ENCODE measurements at places on chromosomes 11 and 22.

- peak; percentile 65 for DNase-seq
Measured at GRCh38 chr11:68843052-68843561, 1.4 kb upstream of the CPT1A start.

DNA sequence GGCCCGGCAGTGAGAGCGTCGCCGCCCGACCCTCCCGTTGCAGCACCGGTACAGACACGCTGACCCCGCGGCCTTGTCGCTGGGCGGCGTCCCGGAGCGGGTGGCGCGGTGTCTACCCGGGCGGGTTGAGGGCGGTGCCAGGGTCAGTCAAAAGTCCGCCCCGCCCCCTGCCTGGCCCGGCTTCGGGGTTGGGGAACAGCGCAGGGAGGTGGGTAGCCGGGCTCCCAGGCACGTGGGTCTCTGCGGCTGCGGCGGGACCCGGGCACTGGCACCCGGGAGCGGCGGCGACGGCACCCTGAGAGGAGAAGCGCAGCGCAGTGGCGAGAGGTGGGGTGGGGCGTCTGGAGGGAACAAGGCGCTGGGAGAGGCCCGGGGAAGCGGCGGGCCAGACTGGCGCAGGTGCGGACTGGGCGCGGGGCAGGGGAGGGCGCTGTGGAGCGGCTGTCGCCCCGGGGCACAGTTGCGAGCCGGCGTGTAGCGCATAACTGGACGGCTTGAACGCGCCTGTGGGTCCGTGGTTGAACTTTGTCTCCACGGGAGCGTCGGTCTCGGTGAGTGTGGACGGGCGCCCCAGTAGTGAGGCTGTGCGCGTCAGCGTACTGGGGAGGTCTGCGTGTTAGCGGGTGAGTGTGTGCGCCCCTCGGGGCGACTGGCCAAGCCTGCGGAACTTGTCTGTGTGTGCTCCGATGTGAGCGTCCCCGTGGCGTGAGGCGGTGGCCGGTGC, at the start of gene P2RY2:
Gene P2RY2 (plus strand): TSS at position 176 of the 724 bp plus-strand sequence. CDS start 15,879 bp downstream, outside the sequence.
- peak; percentile 73 for DNase-seq

DNA sequence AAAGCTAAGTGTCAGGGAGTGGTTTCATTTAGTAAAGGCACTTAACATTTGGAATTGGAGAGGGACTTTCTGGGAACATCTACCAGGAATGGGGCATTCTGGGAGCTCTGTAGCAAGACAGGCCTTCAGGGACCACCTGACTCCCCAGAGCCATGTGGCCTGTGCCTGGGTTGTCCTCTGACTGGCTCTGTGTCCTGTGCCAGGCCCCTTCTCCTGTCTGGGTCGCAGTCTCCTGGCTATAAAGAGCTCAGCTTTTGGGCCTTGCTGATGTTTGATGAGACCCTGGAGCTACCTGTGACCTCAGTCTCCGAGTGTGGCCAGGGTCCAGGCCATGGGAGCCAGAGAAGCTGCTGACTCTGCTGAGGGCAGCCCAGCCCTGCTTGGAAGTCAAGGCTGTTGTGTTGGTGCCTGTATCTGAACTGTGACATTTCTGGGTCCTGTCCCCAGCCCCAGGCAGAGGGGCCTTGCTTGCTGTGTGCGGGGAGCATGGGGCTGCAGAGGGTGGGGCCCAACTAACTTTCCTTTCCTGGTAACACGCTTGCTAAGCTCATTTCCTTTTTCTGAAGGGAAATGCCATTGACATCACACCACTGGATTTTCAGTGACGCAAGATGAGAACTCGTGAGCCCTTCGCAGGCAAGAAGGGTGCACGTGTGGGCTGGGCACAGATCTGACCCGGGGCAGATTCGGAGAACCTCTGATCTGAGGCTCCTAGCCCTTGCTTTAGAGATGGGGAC, 41.3 kb downstream of the LRRC32 start:
- no peak for DNase-seq

DNA sequence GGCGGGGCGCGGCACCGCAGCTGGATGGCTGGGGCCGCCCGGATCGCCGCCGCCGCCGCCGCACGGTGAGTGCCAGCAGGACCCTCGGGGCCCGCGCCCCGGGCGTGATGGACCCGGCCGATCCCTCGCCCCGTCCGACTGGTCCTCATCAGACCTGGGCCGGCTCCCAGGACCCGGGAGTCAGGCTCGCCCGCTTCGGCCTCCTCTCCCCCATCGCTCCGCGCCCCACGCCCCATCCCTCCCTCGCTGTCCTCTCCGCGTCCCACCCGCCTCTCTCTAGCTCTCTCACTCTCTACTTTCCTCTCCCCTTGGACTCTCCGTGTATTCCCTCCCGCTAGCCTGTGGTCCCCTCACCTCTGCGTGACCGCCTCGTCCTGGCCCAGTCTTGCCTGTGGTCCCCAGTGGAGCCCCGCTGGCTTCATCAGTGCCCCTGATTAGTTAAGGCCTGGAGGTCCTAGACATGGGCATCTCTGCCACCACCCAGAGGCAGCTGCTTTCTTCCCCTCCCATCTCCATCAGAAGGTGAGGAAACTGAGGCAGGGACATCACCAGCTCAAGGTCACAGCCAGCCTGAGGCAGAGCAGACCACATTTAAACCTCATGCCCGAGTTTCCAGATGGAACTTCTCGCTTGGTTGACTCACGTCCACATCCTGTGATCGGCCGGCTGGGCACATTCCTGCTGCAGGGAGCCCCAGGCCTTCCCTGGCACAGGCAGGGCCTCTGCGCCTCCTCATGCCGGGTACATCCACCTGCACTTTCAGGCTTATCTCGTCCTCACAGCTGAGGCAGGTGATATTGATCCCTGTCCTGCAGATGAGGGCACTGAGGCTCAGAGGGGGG, 429 bp downstream of the SLC39A13 start:
- no peak for DNase-seq

GRCh38 chr11:48007677-48008076, 27.3 kb downstream of the PTPRJ start:
- DNase-seq: peak; percentile 38

- peak; percentile 7 for DNase-seq
Measured at GRCh38 chr11:129694538-129694937, 121.1 kb upstream of the TMEM45B start.

DNA sequence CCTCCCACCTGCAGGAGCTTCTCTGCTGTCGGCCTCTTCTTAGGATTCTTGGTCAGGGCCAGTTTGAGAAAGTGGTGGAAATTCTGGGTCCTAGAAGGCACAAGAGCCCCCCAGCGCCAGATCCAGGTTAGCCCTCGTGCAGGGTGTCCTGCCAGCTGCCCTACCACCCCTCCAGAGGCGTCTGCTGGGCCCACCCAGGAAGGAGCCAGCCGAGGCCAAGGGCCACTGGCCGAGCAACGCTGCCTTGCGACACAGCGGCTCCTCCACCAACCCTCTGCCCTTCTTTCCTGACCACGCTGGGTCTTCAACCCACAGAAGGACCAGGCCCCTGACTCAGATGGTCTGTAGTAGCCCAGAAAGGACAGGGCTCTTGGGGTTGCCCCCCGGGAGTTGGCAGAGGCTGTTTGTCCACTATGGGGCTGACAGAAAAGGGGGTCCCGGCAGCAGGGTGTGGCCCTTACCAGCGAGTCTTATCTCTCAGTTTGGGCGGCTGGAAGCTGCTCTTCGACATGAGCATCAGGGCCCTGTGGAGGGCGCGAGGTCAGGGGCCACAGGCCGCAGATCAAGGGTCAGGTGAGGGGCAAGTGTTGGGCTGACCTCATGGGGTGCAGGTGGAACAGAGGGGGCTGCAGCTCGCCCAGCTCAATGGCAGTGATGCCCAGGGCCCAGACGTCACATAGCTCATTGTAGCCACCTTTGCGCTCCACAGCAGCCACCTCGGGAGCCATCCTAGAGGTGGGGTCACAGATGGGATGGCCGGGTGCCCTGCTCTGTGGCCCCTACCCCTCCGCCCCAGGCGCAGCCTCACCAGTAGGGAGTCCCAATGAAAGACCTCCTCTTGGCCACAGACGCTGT, 2.5 kb downstream of the MAP4K2 start:
- DNase-seq: peak; percentile 40

- DNase-seq: no peak
Measured at GRCh38 chr11:103619938-103620337, 416.5 kb upstream of the DDI1 start.

DNA sequence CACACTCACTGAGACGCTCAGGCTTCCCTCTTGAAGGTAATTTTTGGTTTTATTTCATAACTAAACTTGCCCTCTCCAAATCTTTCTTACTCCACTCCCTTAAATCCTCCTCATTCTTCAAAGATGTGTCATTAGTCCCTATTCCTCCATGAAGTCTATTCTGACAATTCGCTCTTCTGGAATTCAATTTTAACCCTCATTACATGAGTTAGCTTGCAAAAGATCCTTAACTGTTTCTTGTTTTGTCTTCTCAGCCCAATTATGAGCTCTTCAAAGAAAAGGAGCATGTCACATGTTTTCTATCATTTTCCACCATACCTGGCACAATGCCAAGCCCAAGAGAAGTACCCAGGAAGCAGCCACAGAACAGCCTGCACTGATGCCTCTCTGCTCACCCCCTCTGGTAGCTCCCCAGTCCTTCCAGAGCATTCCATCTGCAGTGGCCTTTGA, 13.0 kb downstream of the GALNT18 start:
- no peak for DNase-seq

DNA sequence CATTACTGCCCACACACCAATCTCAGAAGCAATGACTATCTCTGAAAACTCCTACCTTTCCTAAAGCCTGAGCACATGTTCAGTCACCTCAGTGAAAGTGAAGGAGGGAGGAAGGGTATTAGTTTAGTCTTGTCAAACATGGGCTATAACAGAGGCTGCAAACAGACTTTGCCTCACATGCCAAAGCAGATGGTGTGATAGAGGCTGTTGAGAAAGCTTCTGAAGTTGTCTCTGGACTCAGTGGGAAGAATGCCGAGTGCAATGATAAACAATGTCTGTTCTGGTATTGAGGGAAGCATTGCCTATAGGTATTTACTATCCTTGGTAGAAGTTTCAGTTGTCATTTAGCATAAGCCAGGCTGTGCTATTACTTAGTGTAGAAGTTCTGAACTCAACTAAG, 314.5 kb upstream of the CCDC90B start:
- DNase-seq: no peak

DNA sequence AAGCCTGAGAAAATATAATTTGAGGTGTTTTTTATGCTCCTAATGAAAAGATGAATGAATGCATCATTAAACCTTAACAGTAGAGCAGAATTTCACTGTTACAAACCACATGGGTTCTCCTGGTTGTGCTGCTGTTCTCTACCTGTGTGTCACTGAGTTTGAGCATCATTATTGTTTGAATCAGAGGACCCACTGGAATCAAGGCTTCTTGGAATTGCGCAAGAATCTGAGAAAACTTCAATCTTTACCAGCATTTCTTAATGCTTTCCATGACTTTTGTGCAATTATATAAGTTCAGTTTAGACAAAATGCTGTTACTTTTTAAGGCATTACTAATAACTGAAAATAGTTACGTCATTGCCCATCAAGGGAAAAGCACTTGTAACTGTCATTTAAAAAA, 18.8 kb upstream of the RBX1 start:
- DNase-seq: no peak
